ENCODE measurements at places on chromosomes 3 and 15.

DNA sequence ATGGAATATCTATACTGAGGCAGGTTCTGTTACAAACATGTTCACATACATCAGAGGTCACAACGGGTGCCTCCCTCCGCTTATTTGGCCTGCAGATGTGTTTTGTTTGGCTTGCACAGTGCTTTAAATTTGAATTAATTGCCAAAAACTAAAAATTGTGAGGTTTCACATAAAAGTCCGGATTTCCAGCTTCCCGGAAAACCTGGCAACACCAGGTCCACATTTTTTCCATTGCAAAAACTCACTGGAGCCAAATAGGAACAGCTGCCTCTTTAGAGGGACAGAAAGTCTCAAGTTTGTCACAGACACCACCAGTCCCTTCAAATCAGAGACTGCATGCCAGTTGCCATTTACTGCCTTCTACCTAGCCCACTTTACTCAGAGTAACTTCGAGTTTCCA, 205.9 kb upstream of the MDFIC2 start:
- no peak for DNase-seq

DNA sequence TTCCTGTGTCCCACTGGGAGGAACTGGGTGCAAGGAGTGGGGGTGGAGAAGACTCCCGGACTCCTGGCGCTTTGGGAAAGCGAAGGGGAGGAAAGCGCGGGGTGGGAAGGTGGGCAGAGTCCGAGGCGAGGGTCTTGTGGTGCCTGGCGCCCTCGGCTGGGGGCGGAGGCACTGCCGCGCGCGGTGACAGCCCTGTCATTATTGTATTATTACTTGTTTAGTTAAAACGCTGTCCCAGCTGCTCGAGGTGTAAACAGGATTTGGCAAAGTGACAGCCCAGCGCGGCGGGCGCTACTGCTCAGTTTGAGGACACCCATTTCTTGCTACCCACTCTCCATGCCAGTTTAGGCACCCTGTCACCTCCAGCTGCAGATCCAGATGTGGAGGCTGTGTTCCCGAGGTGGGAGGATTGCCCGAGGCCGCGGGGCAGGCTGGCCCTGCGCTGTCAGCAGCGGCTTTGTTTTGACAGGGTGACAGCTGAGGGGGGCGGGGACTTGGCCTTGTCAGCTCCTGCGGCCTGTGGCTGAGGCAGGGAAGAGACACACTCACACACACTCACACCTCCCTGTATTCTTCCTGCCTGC, 1.0 kb downstream of the KAT2B start:
- peak; percentile 76 for DNase-seq

GRCh38 chr3:174957551-174958001, 98.4 kb downstream of the NAALADL2 start:
- DNase-seq, result peak; percentile 76

DNA sequence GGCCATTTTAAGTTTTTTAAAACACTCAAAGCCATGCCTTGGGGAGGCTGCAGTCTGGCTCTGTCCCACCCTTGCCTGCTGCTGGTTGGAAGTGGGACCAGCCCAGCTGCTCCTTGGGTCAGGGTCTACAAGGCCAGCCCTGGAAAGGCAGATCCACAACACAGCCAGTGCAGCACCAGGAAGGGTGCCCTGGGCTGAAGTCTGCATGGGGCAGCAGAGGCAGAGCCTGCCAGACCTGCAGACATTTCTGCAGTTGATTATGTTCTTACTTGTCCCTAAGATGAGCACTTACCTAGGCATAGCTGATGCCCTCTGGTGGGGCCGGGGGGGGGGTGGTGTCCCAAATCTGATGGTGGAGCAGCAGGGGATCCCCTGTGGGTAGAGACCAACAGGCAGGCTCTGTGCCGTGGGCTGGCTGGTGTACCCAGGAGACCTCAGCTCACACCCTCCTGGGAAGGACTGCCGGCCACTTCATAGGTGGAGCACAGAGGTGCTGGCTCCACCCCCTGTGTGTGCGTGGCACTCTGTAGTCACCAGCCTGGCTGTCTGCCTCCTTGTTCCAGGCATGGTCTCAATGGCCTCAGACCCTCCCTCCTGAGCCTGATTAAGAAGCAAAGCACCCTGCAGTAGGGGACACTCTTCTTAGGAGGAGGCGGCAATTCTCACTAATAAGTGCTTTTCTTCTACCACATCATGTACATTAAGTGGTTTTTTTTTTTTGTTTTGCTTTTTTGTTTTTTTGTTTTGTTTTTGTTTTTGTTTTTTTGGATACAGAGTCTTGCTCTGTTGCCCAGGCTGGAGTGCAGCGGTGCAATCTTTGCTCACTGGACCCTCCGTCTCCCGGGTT, 97.4 kb upstream of the KLF13 start:
- DNase-seq, result no peak

- peak; percentile 48 for DNase-seq
Measured at GRCh38 chr3:66407611-66408218, 93.1 kb downstream of the LRIG1 start.

DNA sequence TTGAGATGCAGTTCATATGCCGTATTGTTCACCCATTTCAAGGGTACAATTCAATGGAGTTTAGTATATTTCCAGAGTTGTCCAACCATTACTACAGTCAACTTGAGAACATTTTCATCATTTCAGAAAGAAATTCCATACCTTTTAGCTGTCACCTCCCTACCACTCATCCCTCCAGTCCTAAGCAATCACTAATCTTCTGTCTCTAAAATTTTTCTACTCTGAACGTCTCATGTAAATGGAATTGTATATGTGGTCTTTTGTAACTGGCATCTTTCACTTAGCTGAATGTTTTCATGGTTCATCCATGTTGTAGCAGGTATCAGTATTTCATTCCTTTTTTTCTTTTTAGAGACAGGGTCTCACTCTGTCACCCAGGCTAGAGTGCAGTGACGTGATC, 51.1 kb downstream of the CMTM7 start:
- peak; percentile 69 for DNase-seq

GRCh38 chr3:187989575-187990153, 164.3 kb upstream of the LPP start:
- DNase-seq, result peak; percentile 38

DNA sequence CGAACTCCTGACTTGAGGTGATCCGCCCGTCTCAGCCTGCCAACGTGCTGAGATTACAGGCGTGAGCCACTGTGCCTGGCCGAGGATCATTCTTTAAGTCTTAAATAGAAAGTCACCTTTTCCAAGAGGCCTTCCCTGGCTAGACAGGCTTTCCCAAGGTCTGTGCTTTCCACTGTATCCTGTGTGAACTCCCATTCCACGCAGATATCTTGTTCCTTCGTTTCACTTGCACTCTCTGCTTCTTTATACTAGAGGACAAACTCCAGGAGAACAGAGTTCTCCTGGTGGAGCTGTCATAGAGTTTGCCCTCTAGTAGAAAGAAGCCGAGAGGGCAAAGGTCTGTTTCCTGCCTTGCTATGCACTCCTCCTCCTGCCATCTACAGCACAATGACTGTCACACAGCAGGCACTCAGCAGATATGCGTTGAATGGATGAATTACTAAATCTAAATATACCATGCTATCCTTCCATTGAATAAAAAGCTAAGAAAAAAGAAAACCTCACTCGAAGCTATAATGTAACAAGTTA, 211.2 kb downstream of the FOXP1 start:
- DNase-seq, result no peak

GRCh38 chr3:134480546-134480945, 5.2 kb downstream of the ANAPC13 start:
- no peak for DNase-seq

DNA sequence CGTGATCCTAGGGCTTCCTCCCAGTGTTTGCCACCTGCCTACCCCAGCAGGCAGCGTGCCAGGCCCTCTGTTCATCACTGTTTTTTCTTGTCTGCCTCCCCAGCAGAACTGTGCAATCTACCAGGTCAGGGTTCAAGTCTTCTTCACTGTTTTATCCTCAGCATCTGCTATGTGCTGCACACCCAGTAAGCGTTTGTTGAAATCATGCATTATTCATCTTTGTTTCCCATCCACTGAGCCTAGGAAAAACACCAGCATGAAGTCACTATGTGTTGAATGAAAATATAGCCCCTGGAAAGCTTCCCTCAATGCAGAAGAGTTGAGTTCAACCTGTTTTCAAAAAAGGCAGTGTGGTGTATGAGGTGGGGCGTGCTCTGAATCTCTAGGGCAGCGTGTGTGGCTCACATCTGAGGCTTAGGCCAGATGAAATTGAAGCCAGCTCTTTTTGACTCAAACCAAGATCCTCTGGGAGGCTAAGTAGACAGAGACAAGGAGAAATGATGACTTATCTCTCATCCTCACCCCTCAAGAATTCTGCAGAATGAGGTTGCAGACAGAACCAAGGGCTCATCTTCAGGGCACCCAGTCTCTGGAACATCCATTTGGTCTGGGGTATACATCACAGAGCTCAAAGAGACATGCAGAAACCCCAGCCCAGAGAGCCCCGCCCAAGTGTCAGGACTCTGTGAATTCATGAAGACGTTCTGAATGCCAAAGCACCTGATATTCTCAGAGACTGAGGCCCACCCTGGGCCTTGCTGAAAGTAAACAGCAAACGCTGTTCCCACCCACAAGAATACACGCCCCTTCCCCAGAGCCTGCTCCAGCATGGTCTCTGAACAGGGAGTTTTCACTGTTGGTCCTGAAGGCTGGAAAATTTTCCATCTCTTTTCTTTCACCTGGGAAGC, 5.7 kb upstream of the CAV3 start:
- no peak for DNase-seq

- DNase-seq, result no peak
Measured at GRCh38 chr3:106420628-106421027, 551.8 kb upstream of the CBLB start.

GRCh38 chr15:79311901-79312553, 1.1 kb downstream of the TMED3 start:
- DNase-seq, result no peak

GRCh38 chr3:170869645-170870593, at the start of gene RPL22L1:
Gene RPL22L1, minus strand, starts transcription at chr3:170870195. Its CDS starts 28 bp downstream, at chr3:170870167.
- DNase-seq, result peak; percentile 96

GRCh38 chr3:48411041-48411588, 18.8 kb downstream of the PLXNB1 start:
- DNase-seq, result no peak

GRCh38 chr15:51049081-51049480, 45.6 kb downstream of the TNFAIP8L3 start:
- no peak for DNase-seq

DNA sequence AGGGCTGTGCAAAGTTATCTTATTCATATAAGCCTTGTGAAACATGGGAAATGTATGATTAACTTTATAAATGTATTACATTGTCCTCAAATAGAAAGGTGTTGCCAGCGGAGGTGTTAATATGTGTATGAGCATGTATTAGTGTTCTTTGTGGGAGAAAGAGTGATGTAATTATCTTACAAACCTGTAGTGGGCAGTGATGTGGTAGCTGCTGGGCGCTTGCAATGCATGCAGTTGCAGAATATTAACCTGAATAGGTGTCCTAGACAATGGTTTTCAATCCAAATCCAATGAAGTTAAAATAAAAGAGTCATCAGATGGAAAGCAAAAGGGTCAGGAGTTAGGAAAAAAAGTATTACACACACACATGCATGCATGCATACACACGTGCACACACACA, 881.3 kb upstream of the CADM2 start:
- no peak for DNase-seq

DNA sequence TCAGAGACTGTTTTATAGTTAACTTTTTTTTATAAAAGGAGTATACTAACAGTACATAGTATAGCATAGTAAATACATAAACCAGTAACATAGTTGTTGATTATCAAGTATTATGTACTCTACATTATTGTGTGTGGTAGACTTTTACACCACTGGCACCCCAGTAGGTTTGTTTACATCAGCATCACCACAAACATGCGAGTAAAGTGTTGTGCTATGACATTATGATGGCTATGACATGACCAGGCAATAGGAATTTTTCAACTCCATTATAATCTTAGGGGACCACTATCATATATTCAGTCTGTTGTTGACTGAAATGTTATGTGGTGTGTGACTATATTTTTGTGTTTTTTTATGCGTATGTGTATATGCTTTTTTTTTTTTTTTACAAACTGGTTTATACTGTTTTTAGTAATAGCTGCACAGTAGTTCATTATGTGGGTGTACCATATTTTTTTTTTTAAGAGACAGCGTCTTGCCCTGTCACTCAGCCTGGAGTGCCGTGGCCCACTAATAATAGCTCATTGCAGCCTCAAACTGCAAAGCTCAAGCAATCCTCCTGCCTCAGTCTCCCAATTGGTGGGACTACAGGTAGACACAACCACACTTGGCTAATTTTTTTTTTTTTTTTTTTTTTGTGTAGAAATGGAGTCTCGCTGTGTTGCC, 1.9 kb downstream of the CAPN7 start:
- DNase-seq, result no peak

DNA sequence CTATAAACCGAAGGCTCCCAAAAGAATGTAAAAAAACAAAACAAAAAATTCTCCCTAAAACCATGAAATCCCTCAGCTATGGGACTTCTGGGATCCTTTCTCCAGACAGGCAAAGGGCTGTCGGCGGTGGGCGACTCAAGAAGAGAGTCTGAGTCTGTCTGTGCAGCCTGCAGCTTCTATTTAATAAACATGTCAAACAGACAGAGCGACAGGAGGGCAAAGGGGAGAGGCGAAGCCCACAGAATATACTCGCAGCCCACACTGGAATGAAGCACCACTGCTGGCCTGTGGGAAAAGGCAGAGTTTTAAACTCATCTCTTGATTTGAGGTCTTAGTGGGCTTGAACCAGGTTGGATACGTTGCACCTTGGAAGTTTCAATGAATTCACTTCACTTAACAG, 40.2 kb downstream of the ISL2 start:
- DNase-seq, result no peak

GRCh38 chr15:61382927-61383326, 153.8 kb upstream of the RORA start:
- DNase-seq, result peak; percentile 39

GRCh38 chr3:54046641-54047214, 75.6 kb upstream of the CACNA2D3 start:
- DNase-seq, result peak; percentile 34

DNA sequence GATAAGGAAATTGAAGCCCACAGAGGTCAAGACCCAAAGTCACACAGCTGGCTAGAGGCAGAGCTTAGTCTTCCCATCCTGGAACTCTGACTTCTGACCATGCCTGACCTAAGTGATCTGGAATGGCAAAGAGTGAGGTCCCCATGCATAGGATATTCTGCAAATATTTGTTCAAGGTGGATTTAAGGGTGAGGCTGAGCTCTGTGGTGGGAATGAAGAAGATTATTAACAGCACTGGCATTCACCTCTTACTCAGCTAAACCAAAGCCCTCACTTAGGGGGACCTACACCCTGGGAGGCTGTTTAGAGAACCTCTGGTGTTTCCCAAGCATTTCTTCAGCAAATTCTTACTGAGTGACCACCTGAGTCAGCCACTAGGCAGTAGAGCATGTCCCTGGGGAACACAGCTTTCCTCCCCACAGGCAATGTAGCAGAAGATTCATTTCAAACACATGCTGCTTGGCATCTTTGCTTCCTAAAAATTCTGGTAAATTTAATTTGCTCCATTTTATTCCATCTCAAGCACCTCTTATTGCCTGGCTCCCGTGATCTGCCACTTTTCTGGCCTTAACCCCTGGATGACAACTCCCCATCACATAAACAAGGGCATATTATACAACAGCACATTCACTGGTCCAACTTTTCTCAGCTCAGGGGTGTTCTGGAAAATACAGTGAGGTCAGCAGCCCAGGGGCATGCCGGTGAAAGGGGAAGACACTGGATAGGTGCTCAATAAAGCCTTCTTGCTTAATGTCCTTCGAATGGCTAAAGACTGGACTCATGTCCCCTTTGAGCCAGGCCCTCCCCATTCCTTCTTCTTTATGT, 176.0 kb downstream of the ABHD5 start:
- DNase-seq, result peak; percentile 100

- no peak for DNase-seq
Measured at GRCh38 chr3:102114264-102114979, 265.1 kb downstream of the NFKBIZ start.

Data from fibroblast of skin of back (primary cell).